Stromal cell of bone marrow (primary cell): ENCODE measurements at places on chromosomes 2 and 18.

- DNase-seq = no peak
Measured at GRCh38 chr2:197028230-197028629, 101.7 kb upstream of the PGAP1 start.

DNA sequence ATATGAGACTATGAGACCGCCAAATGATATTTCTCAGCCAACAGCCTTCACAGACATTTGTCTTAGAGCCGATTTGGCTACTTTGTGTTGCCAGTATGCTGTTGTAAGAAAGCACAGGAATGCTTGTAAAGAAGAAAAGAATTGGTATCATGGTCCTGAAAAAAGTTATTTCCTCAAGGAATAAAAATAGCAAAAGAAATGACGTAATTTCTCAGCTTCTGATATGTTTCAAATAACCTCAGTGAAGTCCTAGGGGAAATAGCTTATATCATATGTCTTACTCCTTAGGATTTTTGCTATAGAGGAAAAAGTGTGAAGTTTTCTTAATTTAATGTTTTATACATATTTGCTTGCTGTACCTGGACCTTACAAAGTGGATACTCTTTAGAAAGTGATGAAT lies 23.0 kb downstream of the SCN1A start:
- no peak for DNase-seq

DNA sequence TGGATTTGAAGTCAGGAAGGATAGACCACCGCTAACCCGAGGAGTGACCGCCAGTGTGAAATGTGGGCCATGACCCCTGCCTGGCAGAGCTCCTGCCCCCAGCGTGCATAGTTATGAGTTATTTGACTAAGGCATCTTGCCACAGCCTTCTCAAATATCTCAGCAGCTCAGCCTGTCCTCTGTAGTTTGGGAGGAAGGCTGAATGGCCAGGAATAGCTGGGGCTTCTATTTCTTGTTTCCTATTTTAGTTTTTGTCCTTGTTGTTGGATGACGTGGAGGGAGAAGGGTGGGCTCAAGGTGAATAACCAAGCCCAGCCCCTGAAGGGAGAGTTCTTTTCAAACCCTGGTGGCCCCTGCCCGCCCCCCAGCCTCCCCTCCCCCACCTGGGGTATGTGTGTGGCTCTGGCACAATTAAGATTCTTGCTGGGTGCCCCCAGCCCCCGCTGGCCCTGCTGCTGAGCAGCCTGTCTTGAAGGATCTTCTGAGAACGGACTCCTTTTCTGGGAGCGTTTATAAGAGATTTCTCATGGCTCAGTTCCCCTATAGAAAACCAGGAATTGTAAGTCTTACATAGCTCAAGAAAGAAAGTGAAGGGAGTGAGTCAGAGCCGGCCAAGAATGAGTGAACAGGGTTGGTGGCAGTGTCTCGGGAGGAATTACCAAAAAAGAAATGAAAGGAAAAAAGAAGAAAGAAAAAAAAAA lies 157.4 kb downstream of the GLI2 start:
- DNase-seq = peak; percentile 36

DNA sequence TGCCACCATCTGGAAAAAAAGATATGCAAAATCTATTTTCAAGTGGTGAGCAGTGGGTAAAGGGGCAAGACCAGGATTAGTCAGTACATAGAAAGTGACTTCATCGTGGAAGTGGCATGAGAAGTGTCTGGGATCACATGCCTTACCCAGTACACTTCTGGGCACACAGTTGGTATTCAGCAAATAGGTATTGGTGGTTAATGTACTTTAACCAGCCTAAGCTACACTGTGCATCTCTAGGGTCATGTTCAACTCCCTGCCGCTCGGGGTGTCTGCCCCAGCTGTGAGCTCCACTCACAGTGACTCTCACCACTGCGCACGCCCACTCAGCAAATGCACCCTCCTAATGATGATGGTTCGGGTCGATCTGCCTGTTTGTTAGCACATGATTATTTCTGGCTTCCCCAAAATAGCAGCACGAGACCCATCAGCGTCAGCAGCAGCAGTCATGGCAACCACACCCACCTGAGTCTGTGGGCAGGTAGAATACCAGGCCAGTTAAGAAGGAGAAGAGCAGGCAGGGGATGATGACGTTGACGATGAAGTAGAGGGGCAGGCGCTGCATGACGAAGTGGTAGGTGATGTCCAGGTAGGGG lies 11.1 kb downstream of the CHRNA1 start:
- no peak for DNase-seq

- DNase-seq = no peak
Measured at GRCh38 chr2:128639693-128640092, 321.0 kb upstream of the HS6ST1 start.

DNA sequence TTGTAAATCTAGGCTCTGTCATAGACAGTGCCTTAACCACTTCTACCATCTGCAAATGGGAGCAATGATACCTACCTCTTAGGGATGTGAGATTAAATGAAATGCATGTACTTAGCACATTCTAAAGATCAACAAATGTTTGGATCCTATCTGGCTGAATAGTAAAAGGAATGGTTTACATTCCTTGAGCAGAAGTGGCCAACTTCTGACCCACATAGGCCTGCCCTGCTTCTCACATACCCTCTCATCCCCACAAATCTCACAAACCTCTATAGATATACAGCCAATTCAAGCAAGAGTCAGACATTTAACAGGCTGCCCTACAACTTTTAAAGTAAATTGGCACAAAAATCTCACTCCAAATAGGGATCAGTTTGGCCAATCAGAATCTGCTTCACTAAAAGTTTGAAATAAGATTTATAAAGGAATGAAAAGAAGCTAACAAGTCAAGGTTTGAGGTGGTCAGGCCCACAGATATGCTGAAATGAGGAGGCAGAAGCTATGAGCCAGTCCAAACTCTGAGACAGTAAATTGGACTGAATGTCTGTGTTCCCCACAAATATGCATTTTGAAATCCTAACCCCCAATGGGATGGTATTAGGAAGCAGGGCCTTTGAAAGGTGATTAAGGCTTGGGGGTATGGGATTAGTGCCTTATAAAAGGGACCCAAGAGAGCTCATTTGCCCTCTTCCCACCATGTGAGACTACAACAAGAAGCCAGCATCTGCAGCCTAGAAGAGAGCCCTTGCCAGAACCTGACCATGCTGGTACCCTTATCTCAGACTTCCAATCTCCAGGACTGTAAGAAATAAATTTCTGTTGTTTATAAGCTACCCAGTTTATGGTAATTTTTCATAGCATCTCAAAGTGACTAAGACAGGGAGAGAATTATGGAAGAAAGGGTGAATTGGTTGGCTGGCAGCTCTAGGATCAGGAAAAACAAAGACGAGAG lies 227.8 kb upstream of the RBMS1 start:
- no peak for DNase-seq

DNA sequence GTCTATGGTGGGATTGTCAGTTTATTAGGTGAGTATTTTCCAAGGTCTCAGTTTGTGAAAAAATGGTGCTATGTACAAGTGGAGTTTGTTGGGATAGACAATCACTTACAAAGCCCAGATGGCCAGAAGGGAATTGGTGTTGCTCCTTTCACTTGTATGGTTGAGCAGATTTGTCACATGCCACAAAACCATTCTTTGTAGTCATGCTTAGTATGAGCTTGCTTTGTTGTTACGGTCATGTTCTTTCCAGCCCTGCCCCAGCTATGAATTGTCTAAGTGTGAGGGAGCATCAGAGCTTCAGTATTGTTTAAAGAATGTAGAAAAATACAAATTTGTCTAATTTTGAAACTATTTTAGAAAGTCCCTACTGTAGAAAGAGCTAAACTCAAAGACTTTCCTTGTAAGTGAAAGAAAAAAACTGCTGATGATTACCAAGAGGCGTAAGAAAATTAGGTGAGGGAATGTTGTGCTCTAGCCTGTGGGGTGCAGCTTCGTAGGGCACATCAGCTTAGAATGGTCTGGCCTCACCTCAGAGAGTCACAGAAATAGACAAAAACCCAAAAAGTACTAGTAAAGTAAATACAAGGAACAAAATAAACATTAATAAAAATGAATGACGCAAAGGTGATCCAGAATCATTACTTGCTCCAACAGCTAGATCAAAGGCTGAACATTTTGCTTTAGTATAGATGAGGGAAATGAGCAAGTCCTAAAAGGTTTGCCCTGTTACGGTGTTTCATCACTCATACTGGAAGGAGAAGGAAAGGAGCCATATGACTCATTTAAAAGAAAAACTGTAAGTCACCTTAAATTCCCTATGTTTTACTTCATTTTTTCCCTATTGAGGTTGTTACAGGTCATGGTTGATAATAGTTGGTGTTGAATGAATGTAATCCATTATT lies 9.2 kb downstream of the TGIF1 start:
- no peak for DNase-seq

GRCh38 chr18:23229472-23229871 lies 94.2 kb downstream of the CABLES1 start:
- DNase-seq = peak; percentile 54

GRCh38 chr2:126657148-126657635 lies 1.2 kb downstream of the GYPC start:
- peak; percentile 88 for DNase-seq

DNA sequence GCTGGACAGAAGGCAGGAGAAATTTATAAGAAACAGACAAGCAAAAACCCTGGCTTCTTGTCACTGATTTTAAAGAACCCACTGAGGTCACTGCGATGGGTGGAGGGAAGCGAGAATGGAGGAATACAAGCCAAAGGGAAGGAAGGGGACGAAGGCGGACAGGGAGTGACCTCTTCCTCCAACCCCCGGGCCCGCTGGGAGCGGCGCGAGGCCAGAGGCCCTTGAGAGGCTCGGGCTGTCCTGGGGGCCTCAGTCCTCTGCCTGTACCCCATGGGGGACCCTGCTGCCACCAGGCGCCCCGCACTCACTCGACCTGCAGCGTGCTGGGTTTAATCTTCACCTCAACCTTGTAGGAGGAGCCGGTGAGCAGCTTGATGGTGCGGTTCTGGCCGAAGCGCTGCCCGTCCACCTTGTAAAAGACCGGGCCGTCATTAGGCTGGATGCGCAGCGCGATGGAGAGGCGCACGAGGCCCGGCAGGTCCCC lies 793 bp downstream of the CNRIP1 start:
- no peak for DNase-seq
